ENCODE measurements at places on chromosomes 7 and 10.

DNA sequence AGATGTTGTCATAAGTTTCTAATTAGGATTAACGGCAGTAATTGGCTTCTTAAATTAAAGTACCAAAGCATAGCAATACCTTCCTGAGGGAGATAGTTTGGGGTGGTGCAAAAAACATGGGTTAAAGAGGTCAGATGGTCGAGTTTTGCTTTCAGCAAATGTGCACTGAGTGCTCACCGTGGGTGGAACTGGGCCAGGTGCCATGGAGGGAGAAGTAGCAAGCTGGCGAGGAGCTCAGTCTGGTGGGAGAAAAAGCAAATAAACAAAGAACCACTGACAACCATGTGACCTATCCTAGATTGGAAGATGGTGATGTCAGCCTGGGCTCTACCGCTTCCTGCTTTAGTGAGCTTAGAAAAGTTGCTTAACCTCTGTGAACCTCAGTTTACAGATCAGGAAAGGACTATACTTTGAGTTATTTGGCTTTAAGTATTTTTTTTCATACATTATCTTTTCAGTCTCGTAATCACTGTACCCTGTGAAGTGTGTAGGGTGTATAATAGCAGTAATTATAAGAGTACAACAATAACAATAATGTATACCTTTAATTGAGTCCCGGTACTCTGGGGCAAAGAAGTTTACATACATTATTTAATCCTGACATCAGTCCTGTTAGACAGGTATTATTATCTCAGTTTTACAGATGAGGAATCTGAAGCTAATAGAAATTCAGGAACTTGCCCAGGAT lies 69.0 kb upstream of the PDCD4 start:
- H3K27me3 ChIP-seq: peaks cover 5% of the 10 kb centered on the region
- peaks cover 7% of the 10 kb centered on the region for H3K4me1 ChIP-seq
- H3K4me3 ChIP-seq: no peak overlapping the region
- H3K27ac ChIP-seq: no peak overlapping the region
- H3K36me3 ChIP-seq: no peaks in the 10 kb centered on the region

DNA sequence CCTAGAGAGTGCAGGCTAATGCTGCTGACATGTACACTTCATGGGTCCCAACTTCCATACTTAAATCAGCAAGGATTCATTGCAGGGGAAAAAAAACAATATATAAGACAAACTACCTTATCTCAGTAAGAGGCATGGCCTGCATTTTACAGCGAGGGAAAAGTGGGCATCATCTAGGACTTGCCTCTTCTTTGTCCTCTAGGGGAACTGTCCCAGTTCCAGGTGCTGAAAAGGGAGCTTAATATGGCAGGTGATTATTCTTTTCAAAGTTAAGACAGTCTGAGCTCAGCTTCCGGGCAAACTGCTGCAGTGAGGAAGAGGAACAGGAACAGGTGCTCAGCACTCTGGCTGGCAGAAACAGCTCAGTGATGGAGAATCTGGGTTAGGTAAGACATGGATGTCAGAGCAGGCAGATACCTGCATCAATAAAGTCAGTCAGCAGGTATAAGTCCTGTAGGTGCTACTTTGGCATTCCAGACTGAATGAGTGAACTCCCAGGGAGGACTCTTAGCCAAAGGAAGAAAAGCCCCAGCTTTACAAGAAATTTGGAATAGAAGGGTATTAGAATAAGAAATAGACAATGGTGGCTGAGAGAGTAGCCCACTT lies 147.2 kb downstream of the TMEM178B start:
- no peaks in the 10 kb centered on the region for H3K27me3 ChIP-seq
- no peak overlapping the region for H3K4me3 ChIP-seq
- no peaks in the 10 kb centered on the region for H3K4me1 ChIP-seq
- H3K36me3 ChIP-seq: no peaks in the 10 kb centered on the region
- DNase-seq: no peak
- H3K27ac ChIP-seq: no peak overlapping the region

DNA sequence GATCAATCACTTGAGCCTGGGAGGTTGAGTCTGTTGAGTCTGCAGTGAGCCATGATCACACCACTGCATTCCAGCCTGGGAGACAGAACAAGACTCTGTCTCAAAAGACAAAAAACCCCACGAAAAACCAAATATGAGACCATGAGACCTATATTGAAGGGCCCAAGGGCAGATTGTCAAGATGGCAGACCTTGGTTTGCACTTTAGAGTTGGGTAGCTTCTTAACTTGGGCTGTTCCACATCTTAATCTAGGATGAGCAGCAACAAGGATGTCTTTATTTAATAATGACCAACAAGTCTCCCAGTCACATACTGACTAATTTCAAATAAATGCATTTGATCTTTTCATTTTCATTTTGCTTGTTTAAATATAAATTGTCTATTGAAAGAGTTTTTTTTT lies 43.8 kb downstream of the KAT6B start:
- H3K27me3 ChIP-seq: no peaks in the 10 kb centered on the region
- H3K4me1 ChIP-seq: peaks cover 15% of the 10 kb centered on the region
- no peak overlapping the region for H3K27ac ChIP-seq
- no peak overlapping the region for H3K4me3 ChIP-seq

DNA sequence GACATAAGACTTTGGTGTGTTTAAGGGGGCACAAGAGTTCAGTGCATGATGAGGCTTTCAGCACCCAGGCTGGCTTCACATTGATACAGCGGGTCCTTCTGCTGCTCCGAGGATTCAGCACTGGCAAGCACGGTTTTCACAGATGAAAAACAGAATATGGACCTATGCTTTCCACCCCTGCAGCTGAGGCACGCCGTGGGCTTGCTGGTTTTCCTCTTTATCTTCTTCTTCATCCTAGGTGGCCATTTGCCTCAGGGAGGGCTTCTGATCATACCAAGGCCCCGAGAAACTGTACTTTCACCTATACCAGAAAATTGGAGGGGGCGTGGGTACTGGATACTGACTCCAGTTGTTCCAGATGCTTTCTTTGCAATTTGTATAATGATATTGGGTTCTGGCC lies 277.1 kb upstream of the ZNF32 start:
- H3K27me3 ChIP-seq: no peaks in the 10 kb centered on the region
- H3K4me3 ChIP-seq: no peak overlapping the region
- H3K27ac ChIP-seq: no peak overlapping the region

GRCh38 chr10:87545783-87546182 lies 41.1 kb downstream of the MINPP1 start:
- H3K4me1 ChIP-seq: peaks cover 25% of the 10 kb centered on the region
- DNase-seq: no peak
- H3K4me3 ChIP-seq: no peak overlapping the region
- H3K36me3 ChIP-seq: peaks cover 11% of the 10 kb centered on the region

DNA sequence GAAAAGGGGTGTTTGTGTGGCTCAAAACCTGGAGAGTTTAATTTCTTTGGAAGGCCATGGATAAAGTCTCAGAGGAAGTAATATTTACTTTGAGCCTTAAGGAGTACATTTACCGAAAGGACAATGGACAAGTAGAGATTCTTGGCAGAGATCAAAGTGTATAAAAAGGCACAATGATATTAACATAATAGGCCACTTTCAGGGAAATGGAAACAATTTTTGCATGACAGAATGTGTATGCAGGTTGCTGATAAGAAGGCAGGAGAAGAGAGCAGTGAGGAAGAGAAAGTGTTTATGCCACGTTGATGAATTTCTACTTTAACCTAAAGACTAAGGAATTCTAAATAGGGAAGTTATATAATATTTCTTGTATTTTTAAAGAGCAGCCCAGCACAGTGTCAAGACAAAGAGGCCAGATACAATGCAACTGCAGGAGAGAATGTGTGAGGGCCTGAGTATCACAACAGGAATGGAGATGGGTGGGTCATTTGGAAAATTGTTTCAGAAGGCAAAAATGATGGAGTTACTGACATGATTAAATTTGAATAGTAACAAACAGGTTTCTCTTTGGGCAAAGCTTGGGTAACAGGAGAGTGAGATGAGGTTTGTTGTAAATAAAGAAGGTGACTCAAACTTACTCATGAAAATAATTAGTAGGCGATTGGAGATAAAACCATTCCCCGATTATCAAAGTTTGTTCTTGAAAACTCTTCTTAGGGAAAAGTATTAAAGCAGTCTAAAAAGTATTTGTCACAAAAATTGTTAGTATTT lies 84.1 kb downstream of the THSD7A start:
- H3K36me3 ChIP-seq: no peaks in the 10 kb centered on the region
- H3K27ac ChIP-seq: no peak overlapping the region
- H3K4me1 ChIP-seq: no peaks in the 10 kb centered on the region
- H3K27me3 ChIP-seq: no peaks in the 10 kb centered on the region

- no peak for DNase-seq
- H3K27ac ChIP-seq: no peak overlapping the region
- no peaks in the 10 kb centered on the region for H3K27me3 ChIP-seq
- peaks cover 4% of the 10 kb centered on the region for H3K4me1 ChIP-seq
These were observed 158.3 kb downstream of the PLXDC2 start for GRCh38 chr10:19974554-19974953.
